ENCODE measurements at places on chromosomes 3 and 15.

GRCh38 chr3:71109977-71110285 is 473.6 kb downstream of the FOXP1 start:
- DNase-seq: no peak

DNA sequence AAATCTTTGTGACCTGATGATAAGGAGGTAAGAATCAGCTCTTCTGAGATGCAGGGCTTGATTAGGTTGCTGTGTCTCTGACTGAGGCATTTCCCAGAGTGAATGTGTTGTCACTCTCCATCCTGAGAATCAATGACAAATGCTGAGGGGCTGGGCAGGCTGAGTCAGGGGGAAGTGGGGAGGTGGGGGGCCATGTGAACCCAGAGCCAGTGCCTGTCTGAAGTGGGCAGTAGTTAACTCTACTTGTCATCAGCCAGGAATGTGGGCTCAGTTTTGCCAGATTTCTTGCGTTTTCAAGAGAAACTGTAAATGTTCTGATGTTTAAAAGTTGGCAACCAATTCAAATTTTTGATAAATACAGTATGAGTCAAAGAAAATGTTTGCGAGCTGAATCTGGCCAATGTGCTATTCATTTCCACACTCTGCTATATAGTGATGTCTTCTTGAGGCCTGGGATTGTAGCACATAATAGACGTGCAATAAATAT is 3.1 kb upstream of the BNC1 start:
- DNase-seq: no peak

- DNase-seq: no peak
These were observed 28.0 kb downstream of the ARHGAP31 start for GRCh38 chr3:119322021-119322834.

DNA sequence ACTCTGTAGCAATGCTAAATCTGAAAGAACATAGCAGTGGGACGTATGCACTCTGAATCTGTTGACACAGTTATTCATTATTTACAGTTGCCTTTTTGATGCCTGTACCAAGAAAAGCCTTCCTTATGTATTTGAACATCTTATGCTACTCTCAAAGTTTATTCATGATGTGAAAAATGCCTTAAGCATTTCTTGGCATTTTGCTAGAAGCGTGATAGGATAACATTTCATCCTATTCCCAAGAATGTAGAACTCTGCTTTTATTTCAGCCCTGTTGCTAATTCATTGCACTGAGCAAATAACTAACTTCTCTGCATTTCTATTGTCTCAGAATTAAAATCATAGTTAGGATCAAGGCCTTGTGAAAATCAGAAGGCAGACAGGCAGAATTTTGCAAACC is 105.5 kb downstream of the STRIT1 start:
- no peak for DNase-seq

GRCh38 chr3:64975147-64975546 is 287.3 kb upstream of the ADAMTS9 start:
- DNase-seq: no peak

DNA sequence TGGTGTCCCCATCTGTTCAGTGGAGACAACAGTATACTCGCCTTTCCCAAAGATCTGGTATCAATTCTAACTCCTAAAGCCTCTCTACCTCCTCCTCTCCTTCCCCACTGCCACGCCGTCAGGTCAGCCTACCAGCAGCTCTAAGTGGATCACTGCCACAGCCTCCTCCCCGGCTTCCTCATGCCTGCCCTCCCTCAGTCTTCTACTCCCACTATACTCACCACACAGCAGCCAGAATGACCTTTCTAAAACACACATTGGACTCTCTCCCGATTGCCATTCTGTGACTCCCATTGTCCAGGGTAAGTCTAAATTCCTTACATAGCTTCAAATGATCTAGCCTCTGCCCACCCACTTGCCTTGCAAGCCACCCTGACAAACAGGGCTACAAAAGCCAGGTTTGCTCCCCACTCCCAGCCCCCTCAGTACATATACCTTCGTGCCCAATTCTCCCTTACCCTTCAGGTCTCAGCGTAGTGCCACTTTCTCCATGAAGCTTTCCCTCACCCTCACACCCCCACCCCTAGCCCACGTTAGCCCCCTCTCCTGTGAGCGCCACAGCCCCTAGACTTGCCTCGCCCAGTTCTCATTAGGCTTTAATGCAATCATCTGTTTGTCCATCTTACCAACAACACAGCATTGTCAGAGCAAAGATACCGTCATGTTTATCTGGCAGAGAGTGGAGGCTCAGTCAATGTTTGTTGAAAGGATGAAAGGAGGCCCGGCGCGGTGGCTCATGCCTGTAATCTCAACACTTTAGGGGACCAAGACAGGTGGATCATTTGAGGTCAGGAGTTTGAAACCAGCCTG is 9.5 kb upstream of the SEMA7A start:
- no peak for DNase-seq
